Left lobe of liver (tissue), 2 donors: ENCODE measurements at places on chromosomes 5 and 9.

GRCh38 chr5:140553657-140554056 is 3.6 kb downstream of the SRA1 start:
- no peak for DNase-seq

- DNase-seq, result no peak
These were observed 13.0 kb downstream of the SLC38A9 start for GRCh38 chr5:55699041-55699688.

- no peak for DNase-seq
These were observed 156.5 kb upstream of the PITX1 start for GRCh38 chr5:135190416-135191083.

DNA sequence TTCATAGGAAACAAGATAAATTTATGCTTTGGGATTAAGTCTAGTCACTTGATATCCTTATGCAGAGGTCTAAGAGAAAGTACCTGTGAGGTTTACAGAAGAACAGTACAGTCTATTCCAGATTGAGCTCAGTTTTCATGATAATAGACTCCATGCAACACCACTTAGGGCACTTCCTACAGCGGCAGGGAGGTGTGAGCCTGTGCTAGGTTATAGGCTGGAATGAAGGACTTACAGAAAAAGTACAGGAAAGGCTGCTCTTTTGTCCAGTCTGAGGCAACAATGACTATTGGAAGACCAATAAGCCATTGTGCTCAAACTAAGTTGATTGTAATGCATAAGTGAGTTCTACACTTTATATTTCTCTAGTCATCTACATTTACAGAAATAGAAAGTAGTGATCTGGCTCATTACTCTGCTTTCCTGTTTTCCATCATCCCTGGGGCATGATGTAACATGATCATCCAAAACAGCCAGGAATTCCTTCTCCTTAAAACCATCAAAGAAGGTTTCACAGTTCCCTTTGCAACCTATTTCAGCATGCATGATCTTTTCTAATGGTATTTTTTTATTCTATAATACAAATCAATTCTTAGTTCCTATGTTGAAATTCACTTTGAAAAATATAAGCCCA is 322.8 kb downstream of the SLF1 start:
- no peak for DNase-seq

DNA sequence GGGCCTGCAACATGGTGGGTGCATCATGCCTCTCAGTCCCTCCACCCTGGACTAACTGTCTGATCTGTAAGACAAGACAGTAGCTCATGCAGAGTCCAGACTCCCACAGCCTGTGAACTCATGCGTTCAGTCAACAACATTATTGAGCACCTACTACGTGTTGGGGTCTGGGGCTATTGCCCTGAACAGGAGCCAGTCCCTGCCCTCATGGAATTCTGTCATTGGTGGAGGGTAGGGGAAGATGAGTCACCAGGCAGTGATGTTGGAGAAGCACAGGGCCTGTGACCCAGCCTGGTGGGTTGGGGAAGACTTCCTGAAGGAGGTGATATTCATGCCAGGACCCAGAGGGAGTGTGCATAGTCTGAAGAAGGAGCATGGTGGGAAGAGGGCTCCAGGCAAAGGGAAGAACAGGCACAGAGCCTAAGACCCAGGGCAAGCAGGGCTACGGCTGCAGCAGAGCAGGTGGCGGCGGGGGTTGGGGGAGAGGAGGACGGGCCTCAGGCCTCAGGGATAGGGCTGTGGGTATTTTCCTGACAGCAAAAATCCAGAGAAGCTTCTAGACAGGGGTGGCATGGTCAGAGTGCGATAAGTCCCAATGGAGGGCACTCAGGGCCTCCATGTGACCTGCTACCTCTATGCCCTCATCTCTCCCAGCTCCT is 26.7 kb upstream of the PSD2 start:
- DNase-seq, result no peak

DNA sequence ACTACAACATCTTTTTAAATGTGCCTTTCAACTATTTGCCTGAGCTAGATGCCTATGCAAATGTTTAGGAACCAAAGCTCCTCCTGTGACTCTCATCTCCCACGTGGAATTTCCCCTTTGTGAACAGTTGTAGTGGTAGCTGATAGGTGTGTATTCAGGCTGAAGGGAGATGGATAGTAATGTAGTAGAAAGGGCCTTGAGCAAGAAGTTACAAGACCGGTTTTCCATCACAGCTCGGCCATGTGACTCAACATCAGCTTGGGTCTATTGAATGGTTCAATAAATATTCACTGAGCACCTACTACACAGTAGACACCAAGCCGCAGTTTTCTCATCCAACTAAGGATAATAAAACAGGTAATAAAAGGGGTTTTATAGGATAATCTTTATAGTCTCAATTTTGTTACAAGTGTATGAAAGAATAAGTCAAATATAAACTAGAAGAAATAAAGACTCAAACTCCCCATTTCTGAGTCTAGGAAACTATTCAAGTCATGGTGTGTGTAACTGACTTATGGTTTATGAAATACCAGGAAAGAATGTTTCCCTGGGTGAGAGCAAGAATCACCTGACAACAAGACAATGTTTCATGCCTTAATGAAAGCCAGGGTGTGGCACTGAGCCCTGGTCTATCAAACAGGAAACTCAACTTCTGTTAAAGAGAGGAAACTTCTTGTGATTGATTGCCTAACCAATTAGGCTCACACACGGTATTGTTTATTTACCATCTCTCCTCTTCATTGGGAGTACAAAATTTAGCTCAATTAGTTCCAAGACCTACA is 187.1 kb upstream of the SPEF2 start:
- DNase-seq, result no peak

DNA sequence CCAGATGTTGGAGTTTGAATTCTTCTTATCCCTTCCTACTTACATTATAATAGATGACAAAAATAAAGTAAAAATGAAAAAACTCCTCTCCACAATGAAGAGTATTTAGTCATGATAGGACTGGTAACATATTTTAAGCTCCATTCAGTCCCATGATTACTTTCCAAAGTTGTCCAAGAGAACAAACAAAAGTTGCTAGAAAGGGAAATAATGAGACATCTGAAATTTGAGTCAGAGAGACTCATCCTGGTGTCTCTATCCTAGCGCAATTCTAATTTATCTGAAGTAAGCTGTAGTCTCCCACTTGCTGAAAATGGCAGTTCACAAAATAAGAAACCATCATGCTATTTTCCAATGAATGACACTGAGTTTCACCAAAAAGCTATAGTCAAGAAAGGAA is 152.2 kb downstream of the BNC2 start:
- no peak for DNase-seq

- no peak for DNase-seq
These were observed 36.3 kb downstream of the RUSC2 start for GRCh38 chr9:35526087-35526801.

GRCh38 chr5:61817472-61818326 is 485.6 kb downstream of the ZSWIM6 start:
- DNase-seq, result no peak

DNA sequence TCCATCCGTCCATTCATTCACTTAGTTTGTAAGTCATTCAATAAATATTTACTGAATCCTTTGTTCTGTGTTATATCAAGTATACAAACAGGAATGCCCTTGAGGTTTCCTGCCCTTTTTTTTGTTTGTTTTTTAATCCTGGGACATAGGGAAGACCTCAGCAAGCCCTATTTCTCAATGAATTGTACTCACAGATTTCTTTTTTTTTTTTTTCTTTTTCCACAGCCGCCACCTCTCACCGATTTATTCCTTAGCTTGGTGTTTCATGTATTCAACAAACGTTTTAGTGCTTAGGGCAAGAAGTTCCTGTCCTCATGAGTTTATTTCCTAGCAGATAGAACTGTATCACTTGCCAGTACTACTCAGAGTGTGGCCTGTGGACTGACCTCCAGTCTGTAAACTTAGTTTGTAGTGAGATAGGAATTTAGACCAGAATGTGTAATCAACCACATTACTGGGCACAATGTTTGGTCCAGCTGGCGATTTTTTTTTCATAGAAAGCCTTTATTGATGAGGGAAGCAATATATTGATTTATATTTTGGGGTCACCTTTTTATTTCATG is 35.4 kb upstream of the C5orf47 start:
- no peak for DNase-seq

GRCh38 chr5:127824126-127824525 is 120.9 kb downstream of the CCDC192 start:
- DNase-seq, result no peak

DNA sequence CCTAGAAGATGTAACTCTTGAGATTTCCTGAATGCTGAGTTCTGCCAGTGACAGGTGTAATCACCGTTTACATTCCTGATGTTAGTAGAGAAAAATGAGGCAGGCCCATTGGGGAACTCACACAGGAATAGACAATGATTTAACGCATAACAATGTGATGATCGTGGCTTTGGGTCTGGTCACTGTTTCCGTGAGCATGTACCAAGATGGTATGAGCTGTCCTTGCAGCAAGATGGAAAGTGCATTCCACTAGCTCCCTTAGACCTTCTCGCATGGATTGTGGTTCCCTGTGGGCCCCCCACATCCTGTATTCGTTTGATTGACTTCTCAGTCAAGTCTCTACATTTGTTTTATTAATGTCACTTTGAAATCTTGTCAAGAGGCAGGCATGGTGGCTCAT is 124.0 kb upstream of the DAP start:
- no peak for DNase-seq

DNA sequence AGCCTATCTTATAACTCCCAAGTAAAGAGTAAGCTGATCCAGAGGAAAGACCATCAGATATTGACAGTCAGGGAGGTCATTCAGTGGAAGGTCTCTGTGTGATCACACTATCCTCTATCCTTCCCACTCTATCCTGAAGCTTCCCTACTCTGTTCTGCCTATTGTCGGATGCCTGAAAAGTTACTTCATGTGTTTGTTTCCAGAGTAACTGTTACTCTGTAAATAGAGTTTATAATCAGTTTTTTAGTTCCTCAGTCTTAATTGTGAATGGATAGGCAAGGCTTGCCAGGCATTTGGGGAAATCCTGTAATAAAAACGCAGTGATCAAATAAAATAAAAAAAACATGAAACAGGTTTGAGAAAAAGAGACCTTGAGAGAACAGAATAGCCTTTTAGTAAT is 79.8 kb downstream of the XRCC4 start:
- DNase-seq, result no peak

- no peak for DNase-seq
These were observed 64.3 kb upstream of the CAMK4 start for GRCh38 chr5:111159845-111160244.

DNA sequence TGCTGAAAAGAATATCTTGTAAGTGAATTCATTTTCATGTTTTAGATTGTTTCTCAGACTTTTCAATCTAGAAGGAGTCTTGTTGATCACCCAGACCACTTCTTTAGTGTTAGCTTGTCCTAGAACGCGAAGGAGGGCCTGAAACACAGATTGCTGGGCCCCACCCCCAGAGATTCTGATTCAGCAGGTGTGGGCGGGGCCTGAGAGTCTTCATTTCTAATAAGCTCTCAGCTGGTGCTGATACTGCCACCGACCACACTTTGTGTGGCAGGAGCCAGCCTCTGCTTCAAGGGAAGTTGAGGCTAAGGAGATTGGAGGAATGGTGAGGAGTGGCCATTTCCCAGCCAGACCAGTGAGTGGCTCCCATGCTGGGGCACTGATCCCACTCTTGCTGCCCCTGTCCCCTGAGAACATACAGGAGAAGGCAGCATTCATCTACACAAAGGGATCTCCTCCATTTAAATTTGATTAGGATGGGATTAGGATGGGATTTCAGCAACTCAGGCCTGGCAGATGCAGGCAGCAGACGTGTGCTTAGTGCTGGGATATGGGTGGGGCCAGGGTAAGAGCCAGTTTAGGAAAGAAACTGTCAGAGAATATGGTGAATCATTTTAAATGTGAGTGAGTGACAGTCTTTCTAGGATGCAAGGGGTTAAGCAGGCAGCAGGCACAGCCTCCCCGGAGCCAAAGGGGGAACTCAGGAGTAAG is 35.9 kb downstream of the ZNF618 start:
- peak; percentile 37 for DNase-seq

- DNase-seq, result no peak
These were observed 7.1 kb upstream of the DMXL1 start for GRCh38 chr5:119063579-119064379.

GRCh38 chr5:87300744-87301143 is 33.1 kb downstream of the RASA1 start:
- DNase-seq, result no peak

DNA sequence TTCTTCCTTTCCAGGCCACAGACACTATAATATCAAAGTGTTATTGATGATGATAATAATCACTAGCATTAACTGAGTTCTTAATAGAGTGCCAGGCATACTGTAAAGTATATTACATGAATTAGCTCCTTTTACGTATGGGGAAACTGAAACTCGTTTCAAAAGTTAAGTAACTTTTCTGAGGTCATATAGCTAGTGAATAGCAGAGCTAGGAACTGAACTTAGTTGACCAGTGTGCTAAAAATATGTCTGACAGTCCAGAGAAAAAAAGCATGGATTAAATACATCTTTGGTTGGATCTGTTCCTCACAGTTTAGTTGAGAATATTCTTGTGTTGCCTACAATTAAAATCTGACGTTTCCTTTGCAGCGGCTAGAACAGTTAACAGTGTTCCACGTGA is 18.4 kb upstream of the CATSPER3 start:
- DNase-seq, result no peak

DNA sequence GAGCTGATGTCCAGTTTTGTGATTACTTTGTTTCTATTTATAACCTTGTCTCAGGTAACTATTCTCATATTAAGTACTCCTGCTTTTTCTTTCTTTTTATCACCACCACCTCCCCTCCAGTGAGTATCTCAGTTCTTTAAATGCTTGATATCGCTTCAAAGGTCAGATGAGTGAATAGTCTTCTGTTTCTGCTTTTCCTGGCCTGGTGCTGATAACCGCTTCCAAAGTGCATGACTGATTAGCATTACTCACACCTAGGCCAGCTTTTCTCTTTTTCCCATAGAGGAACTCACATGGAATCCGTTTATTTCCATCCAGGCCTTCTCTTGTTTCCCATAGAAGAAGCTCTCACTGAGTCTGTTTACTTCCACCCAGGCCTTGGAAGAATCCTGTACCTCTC is 3.2 kb downstream of the SLC36A1 start:
- DNase-seq, result no peak

DNA sequence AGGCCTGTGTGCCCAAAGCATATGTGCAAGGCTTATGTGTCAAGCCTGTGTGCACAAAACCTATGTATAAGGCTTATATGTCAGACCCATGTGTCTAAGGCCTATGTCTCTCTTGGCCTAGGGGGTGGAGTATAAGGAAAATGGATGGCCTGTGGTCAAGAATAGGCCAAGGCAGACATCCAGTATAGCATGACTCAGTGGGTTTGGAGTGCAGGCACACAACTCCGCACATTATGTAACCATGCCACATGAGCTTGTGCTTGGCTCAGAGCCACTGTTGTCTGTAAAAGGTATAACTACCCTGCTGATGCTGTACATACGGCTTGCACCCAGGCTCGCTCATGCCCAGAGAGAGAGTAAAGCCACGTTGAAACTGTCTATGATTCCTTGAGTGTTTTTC is 626.4 kb upstream of the NUDT12 start:
- DNase-seq, result no peak

DNA sequence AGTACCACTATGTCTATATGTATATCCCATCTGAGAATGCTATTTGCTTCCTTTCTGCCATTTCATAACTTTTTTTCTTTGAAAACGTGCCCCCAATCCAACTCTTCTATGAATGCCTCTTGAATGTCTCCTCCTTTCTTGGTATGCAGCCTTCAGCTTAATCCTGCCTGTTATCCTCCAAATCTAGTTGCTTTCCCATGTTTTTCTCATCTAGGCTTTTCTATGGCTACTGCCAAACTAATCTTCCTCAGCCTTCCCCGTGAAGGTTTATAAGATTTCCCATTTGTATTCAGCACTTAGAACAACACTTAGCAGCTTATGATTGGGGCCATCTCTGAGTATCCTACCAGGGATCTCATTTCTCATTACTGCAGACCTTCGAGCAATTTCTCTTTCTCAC is 2.5 kb downstream of the TGFBR1 start:
- no peak for DNase-seq

- no peak for DNase-seq
These were observed 64.0 kb upstream of the PTGER4 start for GRCh38 chr5:40615586-40616170.
